ENCODE measurements at places on chromosomes 2 and 18.
A peak's percentile ranks its signal among the peaks of the same experiment; 100 is the strongest.

- DNase-seq, result no peak
These were observed 211.4 kb downstream of the SH3RF3 start for GRCh38 chr2:109340381-109340780.

GRCh38 chr18:8719192-8719591 lies 13.8 kb downstream of the MTCL1 start:
- no peak for DNase-seq

DNA sequence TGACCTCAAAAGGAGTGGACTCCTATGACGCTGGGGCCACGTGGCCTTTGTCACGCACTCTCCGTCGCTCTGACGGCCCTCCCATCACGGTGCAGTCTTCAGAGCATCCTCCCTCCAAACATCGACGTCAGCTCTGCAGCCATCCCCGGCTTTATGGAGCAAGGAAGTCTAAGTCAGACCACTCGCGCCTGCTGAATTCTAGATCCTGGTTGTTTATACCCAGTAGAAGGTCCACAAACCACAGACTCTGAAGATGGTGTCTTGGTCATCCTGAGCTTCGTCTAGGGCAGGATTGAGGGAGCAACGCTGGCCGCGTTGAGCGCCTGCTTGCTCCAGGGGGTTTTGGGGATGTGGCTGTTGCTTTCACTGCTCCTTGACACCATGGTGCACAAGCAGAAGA lies 228.0 kb upstream of the SALL3 start:
- no peak for DNase-seq

DNA sequence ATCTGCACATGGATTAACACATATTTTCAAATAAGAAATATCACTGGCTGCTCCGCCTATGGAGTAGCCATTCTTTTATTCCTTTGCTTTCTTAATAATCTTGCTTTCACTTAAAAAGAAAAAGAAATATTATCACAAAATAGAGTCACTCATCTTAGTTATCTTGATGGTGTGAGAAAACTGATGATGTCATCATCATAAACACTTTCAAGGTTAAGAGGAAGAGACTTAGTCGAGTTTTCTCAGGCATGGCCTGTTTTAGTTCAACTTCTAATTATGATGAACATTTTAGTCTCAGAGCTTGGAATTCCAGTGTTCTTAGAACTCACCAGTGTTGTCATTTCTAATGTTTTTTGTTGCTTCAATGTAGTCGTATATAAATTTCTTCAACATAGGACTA lies 506.1 kb downstream of the PTPRM start:
- DNase-seq, result peak; percentile 28

Measured in mesenchymal stem cell (in vitro differentiated cells and primary cell).